CD8-positive, alpha-beta memory T cell (primary cell): ENCODE measurements at places on chromosomes 2 and 18.

- no peak overlapping the region for H3K4me3 ChIP-seq
- no peak overlapping the region for H3K27ac ChIP-seq
- no peaks in the 10 kb centered on the region for H3K4me1 ChIP-seq
- no peaks in the 10 kb centered on the region for H3K36me3 ChIP-seq
- H3K27me3 ChIP-seq: no peaks in the 10 kb centered on the region
Observed at GRCh38 chr2:71778936-71779773, 325.8 kb downstream of the DYSF start.

DNA sequence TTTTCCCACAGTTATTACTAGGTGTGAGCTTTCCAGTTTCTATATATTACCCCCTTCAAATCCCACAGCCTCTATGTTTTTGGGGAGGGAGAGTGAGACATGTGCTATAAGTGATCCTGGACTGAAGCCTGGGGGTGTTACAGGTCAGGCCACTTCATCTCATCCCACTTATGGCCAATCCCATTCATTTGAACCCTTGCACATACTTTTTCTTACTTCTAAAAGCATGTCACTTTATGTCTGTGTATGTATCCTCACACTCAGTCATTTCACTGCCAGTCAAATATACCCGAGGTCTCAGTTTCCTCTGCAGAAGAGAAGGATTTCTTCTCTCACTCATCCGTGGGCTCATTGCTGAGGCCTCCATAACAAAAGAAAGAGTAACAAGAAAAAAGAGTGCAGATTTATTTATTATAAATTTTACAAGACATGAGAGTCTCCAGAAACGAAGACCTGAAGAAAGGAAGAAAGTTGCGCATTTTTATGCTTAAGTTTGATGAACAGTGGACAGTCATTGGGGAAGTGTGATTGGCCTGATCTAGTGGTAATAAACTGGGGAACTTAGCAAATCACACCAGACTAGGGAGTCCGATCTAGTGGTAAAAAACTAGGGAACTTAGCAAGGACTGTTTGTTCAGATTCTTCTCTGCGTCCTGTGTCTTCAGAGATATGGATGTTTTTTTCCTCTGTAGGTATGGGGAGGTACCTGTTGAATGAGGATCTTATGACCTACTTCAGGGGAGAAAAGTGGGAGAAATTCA is 52.1 kb downstream of the ICOS start:
- no peaks in the 10 kb centered on the region for H3K36me3 ChIP-seq
- no peak overlapping the region for H3K27ac ChIP-seq

DNA sequence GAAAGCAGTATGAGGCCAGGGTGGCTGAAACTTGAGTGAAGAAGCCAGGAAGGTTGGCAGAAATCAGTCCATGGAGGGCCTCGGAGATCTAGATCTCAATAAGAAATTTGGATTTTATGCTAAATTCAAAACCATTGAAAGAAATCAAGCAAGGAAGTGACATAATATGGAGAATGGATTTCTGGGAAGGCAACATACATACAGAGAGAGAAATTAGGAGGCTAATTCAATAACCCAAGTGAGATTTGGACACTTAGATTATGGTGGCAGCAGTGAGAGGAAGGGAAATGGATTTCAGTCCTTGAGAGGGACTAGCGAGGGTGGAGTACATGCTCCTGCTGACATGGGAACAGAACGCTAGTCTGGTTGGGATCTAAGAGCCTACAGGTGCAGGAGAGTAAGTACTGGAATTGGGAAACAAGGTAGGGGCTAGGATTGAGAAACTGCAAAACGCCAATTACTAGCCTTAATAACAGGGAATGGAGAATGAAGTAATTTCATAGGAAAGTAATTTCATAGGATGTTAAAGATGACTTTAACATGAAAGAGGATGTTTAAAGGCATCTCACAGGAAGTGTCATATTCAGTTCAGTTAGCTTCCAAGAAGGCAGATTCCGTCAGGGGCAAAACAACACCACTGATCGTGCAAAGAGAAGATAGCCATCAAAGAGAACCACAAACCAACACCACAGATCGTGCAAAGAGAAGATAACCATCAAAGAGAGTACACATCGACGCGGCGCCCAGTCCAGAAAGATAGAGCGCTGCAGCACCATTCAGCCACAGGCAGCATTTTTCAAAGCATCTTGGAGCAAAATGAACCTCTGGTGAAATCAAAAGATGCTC is 27.2 kb downstream of the CDKL4 start:
- peak; percentile 85 for DNase-seq
- H3K27me3 ChIP-seq: no peaks in the 10 kb centered on the region
- no peak overlapping the region for H3K27ac ChIP-seq

GRCh38 chr2:119649364-119649917 is 29.6 kb upstream of the TMEM177 start:
- H3K4me1 ChIP-seq: no peaks in the 10 kb centered on the region
- H3K36me3 ChIP-seq: no peaks in the 10 kb centered on the region
- no peak overlapping the region for H3K27ac ChIP-seq
